ENCODE measurements at places on chromosomes 1 and 21.
A peak's percentile ranks its signal among the peaks of the same experiment; 100 is the strongest.

GRCh38 chr1:193262661-193263060 is 76.2 kb upstream of the B3GALT2 start:
- no peak for DNase-seq

GRCh38 chr21:26809745-26810144 is 35.5 kb downstream of the ADAMTS1 start:
- DNase-seq, result no peak

DNA sequence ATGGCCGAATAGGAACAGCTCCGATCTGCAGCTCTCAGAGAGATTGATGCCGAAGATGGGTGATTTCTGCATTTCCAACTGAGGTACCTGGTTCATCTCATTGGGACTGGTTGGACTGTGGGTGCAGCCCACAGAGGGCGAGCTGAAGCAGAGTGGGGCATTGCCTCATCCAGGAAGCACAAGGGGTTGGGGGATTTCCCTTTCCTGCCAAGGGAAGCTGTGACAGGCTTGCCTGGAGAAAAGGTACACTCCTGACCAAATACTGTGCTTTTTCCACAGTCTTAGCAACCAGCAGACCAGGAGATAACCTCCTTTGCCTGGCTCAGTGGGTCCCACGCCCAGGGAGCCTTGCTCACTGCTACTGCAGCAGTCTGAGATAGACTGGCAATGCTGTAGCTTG is 66.9 kb downstream of the HSD3B1 start:
- no peak for DNase-seq

GRCh38 chr1:167244244-167244643 is 23.6 kb downstream of the POU2F1 start:
- DNase-seq, result no peak

DNA sequence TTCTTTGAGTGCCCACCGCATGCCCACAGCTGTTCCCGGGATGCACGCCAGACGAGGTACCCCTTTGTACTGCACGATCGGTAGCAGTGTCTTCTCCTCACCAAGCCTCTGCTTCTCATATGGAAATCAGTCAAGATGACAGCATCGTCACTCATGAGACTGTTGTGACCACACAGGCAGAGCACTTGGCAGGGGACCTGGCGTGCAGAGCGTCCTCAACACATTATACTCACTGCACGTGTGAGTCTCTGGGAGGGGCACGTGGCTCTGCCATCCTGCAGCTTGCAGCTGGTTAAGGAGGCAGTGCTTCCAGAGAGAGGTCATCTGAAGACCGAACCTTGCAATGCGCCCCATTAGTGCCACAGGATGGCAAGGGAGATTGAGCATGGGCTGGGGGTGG is 266.8 kb downstream of the NPHP4 start:
- no peak for DNase-seq

GRCh38 chr1:214124281-214124805 is 136.6 kb downstream of the PROX1 start:
- no peak for DNase-seq

- peak; percentile 34 for DNase-seq
These were observed 45.9 kb downstream of the FAAP20 start for GRCh38 chr1:2148691-2149090.

DNA sequence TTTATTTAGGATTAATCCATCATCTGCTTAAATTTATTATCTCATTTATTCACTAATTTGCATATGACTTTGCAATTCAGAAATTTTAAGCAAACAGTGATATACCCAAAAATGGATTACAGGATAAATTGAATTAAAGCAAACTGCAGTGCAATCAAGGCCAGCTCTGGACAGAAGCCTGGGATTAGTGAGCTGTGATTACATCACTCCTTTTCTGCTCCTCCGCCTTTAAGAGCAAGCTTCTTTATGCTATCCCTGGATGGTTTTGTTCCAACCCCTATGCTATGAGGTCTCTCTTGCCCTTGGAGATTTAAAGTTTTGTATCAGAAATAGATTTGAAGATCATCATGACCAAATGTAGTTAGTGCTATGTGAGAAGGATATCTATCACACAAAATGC is 32.6 kb downstream of the GPR52 start:
- no peak for DNase-seq

GRCh38 chr1:66265796-66266195 is 268.2 kb upstream of the SGIP1 start:
- DNase-seq, result no peak

- DNase-seq, result no peak
These were observed 82.5 kb downstream of the ST3GAL3 start for GRCh38 chr1:43789604-43790550.

GRCh38 chr1:27970401-27970800 is 10.6 kb downstream of the XKR8 start:
- no peak for DNase-seq

DNA sequence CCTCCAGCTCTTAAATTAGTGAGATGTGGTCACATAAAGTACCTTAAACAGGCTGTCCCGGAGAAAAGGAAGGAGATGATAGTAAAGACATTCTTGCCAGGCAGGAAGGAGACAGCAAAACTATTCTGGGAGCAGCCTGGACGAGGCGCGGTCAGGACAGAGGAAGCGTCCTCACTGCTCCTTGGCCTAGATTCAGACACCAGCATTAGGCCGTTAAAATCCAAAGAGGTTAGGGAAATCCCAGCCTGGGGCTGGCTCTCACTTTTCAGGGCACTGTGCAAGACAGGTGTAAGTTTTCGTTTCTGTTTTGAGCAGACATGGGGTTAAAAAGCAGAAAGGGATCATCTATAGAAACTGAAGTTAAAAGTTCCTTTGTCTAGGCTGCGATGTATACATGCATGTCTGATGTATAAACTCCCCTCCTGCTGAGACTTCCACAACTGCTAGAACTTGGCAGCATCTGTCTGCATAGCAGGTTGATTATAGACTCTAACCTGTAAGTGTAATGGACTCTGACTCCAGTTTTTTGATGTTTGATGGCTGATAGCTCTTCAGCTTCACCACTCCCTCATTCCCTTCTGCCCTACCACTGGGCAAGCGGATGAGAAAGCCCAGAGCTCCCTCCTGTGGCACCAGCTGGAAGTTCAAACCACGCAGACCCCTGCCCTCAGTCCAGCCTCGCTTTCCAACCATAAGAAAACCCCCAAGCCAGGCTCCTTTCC is 21.5 kb downstream of the STPG1 start:
- DNase-seq, result peak; percentile 68

DNA sequence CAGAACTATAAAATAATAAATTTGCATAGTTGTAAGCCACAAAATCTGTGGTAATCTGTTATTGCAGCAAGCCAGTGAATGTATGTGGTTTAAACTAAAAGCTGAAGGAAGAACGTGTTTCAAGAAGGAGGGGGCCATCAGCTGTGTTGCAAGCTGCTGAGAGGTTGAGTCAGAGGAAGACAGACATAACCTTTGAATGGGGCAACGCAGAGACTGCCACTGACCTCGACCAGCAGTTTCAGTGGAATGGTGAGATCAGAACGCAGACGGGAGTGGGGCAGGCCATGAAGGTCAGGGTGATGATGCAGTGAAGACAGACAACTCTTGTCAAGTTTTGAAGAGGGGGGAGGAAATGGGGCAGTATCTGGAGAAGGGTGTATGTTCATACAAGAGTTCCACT is 23.2 kb upstream of the QSOX1 start:
- peak; percentile 59 for DNase-seq

DNA sequence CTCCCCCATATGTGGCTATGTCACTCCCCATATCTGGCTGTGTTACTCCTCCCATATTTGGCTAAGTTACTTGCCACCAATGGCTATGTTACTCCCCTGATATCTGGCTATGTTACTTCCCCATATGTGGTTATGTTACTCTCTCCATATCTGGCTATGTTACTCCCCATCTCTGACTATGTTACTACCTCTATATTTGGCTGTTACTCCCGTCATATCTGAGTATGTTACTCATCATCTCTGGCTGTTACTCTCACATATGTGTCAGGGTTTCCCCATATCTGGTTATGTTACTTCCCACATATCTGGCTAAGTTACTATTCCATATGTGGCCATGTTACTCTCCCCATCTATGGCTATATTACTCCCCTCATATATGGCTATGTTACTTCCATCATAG is 50.3 kb upstream of the MAP10 start:
- DNase-seq, result no peak

DNA sequence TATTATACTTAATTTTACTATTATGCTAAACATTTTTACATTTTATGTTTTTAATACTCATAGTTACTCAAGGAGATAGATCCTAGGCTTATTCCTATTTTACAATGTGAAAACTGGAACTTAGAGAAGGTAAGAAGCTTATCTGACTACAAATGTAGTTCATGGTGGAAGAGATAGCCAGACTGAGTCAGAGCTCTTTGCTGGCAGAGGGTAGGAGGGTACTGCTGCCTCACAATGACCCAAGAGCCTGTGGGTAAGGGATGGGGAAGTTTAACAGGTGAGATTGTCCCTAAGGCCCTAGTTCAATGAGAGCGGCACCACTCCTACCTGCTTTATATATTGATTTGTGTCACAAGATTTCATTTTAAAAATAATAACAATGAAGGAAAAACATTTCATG is 34.1 kb upstream of the NEK7 start:
- no peak for DNase-seq

DNA sequence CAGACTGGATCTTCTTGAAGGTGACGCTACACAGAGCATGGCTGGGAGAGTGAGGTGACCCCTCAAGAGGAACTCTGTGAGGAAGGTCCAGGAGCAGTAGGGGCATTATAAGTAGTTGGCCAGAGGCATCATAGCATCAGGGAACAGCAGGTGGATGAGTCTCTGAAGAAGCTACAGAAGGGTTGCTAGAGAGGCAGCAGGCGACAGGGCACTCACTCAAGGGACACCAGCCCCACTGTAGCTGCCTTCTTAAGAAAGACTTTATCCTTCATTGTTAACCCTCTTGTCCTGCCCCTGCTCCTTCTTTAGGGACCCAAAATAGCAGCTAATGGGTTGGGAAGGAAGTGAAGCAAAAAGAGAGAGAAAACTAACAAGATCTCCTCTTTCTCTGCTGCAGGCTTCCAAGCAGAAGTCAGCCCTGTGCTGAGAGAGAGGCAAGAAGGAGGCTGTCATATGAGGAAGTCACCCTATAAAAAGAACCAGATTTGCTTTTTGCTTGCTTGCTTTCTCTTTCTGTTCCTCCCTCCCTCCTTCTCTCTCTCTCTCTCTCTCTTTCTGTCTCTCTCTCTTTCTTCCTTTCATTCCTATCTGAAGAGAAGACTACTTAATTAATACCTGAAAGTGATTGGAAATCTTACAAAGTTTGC is 7.7 kb upstream of the CD5L start:
- no peak for DNase-seq

- DNase-seq, result no peak
These were observed 37.1 kb downstream of the ALPL start for GRCh38 chr1:21546122-21546825.

- DNase-seq, result no peak
These were observed 271.5 kb downstream of the NFIA start for GRCh38 chr1:61353797-61354406.

- DNase-seq, result no peak
These were observed 64.8 kb downstream of the PLXNA2 start for GRCh38 chr1:208179263-208179816.

DNA sequence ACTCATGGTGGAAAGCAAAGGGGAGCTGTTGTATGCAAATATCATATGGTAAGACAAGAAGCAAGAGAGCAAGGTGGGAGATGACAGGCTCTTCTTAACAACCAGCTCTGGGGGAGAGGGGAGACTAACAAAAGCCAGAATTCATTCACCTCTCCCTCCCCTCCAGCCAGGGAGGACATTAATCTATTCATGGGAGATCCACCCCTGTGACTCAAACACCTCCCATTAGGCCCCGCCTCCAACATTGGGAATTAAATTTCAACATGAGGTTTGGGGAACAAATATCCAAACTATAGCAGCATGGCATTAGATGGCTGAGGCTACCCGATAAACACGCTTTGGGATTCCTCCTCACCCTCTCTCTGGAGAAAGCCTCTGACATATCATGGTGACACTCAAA is 210.6 kb downstream of the RHOU start:
- DNase-seq, result no peak

DNA sequence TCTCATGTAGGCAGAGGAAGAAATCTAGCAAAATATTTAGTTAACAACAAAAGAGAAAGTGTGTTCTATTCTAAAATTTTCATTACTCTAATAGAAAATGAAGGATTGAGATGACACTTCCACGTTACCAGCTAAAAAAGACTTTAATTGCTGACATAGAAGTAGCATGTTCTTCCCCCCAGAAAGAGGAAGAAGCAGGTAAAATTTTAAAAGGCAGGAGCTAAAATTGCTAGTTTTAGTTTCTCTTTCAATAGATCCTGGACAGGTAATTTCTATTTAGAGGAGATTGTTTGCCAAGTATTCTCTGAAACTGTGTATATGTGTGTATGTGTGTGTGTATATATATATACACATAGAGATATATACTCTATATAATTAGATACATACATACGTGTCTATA is 248.1 kb upstream of the FMN2 start:
- no peak for DNase-seq

- DNase-seq, result no peak
These were observed 7.8 kb downstream of the HEYL start for GRCh38 chr1:39631361-39632322.

- no peak for DNase-seq
These were observed 52.0 kb upstream of the COL11A1 start for GRCh38 chr1:103160281-103160680.

DNA sequence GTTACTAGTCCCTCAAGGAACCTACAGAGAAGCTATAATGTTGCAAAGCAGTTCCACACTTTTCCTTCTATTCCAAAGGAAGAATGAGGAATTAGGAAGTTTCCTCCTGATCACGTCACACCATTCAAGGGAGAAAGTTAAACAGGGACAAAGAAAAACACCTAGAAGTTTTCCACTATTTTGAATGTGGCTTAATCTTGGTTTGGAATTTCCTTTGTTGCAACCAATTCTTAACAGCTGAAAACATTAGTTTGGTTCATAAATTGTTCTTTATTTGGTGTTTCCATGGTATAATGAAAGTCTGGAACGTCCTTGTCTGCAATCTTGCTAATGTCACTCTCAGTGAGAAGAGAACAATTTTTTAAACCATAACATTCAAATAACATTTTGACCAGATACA is 8.4 kb downstream of the MNDA start:
- no peak for DNase-seq

- DNase-seq, result no peak
These were observed 20.0 kb upstream of the GPR153 start for GRCh38 chr1:6280761-6281451.

DNA sequence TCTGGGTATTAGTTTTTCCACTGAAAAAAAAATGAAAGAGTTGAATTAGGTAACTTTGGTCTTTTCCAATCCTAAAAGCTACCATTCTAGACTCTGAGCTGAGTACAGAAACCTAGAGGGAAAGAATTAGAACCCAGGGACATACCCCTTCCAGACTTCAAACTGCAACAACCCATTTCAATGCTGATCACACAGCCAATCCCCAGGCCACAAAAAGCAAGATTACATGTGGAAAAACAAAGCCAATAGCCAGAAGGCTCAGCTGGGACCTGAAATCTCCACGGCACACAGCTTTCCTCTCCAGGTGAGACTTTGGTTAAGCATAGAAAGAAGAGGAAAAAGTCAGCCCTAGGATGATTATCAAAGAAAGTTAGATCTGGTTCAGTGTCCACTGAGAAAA is 88.8 kb downstream of the JAK1 start:
- DNase-seq, result no peak

- DNase-seq, result no peak
These were observed 7.5 kb upstream of the USH2A start for GRCh38 chr1:216430744-216431143.

GRCh38 chr21:39671986-39672385 is 59.2 kb downstream of the B3GALT5 start:
- no peak for DNase-seq

Measured in stimulated activated naive CD8-positive, alpha-beta T cell treated with anti-CD3 and anti-CD28 coated beads, Interleukin-15, amount 100 ng/mL, for 72 hours (primary cell).